ENCODE measurements at places on chromosomes 16 and 17.

DNA sequence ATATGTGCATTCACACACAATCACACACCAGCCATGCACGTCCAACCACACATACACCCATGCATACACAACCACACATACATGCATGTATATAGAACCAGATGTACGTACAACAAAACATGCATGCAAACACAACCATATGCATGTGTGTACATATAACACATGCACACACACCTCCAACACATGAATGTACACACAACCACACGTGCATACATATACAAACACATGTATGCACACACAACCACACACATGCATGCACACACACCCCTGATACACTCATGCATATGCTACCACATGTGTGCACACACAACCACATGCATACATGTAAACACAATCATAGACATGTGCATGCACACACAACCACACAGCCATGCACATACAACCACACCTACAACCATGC lies 52.0 kb upstream of the SDK2 start:
- DNase-seq: no peak

DNA sequence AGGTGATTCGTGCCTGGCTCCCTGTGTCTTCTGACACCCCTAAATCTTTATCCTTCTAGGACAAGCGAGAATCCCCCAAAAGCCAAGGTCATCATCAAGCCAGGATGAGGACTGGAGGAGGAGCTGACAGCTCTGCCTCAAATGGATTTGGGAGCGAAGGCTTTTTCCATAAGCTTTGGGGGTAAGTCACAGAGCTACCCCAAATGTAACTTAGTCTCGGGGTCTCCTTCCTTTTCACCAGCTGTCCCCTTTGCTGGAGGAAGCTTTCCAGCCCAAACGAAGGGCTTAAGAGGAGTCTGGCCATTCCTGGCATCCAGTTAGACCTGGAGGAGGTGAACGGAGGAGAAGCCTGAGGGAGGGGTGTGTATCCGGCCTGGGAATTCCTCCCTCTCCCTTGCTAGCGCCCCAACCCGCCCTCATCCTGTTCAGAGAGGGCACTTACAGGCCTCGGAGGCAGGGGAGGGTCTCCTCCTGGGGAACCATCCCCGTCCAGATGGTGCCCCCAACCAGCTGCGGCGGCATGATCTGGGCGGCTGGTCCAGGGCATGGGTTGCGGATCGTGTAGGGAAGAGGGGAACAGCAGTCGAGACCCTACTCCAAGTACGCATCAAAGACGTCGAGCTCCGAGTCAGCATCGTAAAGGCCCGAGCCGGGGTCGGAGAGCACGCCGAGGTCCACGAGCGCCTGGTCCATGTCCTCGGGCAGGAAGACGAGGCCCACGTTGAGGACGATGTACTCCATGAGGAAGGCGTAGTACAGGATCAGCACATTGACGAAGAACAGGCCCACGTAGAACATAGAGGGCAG lies 938 bp downstream of the DEXI start:
- DNase-seq: no peak

GRCh38 chr17:48455791-48456190 lies 25.8 kb upstream of the SKAP1 start:
- DNase-seq: no peak

- DNase-seq: peak; percentile 94
These were observed 25.5 kb upstream of the ALKBH5 start for GRCh38 chr17:18158022-18158600.

GRCh38 chr17:61414141-61414935 lies 14.7 kb downstream of the TBX2 start:
- no peak for DNase-seq

DNA sequence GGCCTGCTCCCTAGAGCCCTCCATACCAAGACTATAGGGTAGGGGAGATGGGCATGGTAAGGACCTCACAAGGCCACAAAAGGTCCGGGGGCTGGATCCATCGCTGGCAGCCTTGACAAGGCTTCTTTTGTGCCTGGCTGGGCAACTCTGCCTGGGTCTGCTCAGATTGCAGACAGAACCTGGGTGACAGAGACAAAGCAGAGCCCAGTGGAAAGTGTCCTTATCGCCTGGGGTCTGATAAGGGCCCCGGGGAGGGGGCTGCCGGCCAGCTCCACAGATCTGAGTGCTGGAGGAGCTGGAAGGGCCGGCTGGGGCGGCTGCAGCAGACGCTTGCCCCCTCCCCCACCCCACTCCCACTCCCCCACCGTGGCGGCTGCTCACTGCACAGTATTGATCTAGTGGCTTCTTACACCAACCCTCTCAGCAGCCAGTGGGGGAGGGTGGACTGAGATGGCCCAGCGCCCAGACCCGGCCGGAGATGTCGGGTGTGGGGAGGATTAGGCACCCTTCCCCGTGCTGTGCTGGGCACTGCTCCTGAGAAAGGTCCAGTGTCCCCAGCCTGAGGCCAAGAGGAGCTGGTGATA lies 7.2 kb downstream of the MMP15 start:
- no peak for DNase-seq

GRCh38 chr16:82344157-82344556 lies 174.1 kb upstream of the MPHOSPH6 start:
- DNase-seq: no peak

DNA sequence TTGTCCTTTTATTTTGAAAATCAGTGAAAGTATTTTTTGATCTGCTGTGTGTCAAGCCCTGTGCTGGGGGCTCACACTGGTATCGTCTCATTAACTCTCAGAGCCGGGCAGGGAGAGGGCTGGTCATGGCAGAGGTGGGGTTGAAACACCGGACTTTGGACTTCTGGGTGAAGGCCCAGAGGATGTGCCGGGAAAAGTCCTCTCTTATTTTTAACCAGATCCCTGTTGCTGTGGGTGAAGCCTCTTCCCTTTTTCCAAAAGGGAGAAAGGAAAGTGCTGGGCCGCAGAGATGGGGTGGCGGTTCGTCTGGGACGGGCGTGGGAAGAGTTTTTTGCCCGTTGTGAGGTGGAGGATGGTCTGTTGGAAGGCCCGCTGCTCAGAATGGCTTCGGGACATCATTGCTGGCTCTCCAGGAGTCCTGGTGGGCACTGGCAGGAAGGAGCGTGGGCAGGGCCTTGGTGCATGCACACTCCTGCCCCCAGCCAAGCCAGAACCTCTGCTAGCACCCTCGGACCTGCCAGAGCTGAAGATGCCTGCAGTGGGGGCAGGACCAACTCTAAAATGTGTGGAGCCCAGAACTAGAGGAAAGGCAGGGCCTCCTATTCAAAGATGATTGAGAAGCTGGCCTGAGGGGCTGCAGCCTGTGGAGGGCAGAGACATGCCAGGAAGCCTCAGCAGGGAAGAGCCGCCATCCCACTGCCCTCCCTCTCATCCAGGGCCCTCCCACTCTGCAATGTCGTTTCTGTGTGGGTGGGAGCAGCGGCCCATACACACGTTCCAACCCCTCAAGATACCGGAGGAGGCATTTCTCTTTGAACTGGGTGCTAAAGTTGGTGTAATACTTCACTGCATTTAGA lies 213.2 kb downstream of the CCDC182 start:
- no peak for DNase-seq

DNA sequence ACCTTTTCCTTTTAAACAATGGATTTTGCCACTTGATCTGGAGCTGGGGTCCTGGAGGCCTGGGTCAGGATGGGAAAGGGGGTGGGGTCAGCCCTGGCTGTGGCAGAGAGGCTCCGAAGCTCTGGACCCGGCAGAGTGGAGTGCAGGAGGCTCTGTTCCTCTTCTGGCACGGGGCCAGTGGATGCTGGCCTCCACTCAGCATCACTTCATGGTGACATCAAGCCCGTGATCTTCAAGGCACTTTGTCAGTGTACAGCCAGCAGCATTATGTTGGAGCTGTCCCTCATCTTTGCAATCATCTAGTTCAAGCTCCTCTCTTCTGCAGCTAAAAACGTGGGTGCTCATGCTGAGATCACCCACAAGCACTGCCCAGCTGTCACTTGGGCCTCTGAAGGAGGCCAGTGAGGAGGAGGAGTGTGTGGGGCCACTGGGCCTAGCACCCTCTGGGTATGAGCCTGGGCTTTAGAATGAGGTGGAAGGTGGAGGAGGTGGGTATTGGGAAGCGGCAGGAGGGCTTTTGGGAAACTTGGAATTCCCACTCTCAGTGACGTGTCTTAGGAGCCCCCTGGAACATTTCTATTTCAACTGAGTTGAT lies 45.9 kb upstream of the MGAT5B start:
- DNase-seq: no peak

DNA sequence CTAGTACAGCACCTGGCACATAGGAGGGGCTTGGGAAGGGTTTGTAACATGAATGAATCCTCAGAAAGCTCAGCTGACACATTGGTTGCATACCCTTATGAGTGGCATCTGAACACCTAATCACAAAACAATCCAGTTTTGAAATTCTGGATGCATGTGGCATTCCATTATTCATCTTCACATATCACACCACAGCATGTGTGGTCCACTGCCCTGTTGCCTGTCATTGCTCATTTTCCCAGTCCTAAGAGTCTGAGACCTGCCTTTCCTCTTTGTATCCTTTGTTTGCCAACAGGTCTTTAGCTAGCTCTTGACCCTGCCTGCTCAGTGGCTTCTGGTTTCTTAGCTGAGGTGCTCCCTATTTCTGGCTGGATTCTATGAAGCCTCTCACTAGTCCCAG lies 170.8 kb upstream of the ASIC2 start:
- no peak for DNase-seq

GRCh38 chr17:79342376-79342775 lies 267.8 kb downstream of the ENGASE start:
- DNase-seq: no peak

GRCh38 chr17:58091024-58091567 lies 7.9 kb downstream of the DYNLL2 start:
- no peak for DNase-seq

GRCh38 chr17:81885869-81886548 lies 5.4 kb downstream of the ALYREF start:
- no peak for DNase-seq

- no peak for DNase-seq
These were observed 573.5 kb downstream of the KCNJ18 start for GRCh38 chr17:22265807-22266206.

DNA sequence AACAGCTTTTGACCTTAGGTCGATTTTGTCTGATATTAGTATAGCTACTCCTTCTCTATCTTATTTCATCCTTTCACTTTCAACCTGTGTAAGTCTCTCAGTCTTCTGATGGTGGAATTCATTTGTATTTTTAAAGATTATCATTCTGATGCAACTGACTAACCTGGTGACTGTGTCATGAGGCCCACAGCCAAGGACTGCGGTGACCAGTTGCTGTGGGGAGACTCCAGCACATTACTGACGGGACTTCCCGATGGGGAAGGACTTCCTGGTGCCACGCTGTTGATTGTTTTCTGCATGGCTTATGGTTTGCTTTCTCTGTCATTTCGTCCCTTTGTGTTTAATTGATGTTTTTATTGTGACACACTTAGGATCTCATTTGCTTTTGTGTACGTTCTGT lies 34.2 kb downstream of the RMI2 start:
- no peak for DNase-seq

GRCh38 chr17:70987867-70988340 lies 818.6 kb downstream of the KCNJ2 start:
- DNase-seq: no peak

GRCh38 chr16:81838794-81839193 lies 59.7 kb downstream of the PLCG2 start:
- no peak for DNase-seq

DNA sequence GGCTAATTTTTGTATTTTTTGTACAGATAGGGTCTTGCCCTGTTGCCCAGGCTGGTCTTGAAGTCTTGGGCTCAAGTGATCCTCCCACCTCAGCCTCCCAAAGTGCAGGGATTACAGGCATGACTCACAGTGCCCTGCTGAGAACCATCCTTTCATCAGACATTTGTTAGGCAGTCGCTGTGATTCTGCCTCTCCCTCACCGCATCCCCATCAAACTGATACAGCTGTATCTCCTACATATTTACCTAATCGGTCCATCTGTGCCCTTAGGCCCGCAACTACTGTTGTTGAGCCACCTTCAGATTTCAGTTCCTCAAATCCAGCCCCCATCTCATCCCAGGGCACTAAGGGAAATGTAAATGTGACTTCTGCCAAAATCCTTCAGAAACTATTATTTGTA lies 2.0 kb upstream of the SLC43A2 start:
- no peak for DNase-seq

GRCh38 chr17:21078016-21078780 lies 35.4 kb upstream of the USP22 start:
- no peak for DNase-seq

GRCh38 chr16:85555719-85556455 lies 57.2 kb upstream of the GSE1 start:
- no peak for DNase-seq

GRCh38 chr16:8544406-8544805 lies 45.9 kb downstream of the TMEM114 start:
- no peak for DNase-seq

Data from stimulated activated CD4-positive, alpha-beta T cell treated with anti-CD3 and anti-CD28 coated beads, Interleukin-12 subunit alpha, Interleukin-12 subunit beta, amount 100 ng/mL, for 4 hours (primary cell).